Lower leg skin (tissue), 4 donors: ENCODE measurements at places on chromosomes 4 and X. TPM values are rescaled to one million over a fixed set of nuclear protein-coding genes. Genes with fewer than 3 reads are reported as not detected.

GRCh38 chr4:15479089-15479912, 9.6 kb downstream of the CC2D2A start:
- no peak for DNase-seq

- no peak for DNase-seq
Observed at GRCh38 chr4:2856266-2856665, 12.6 kb downstream of the ADD1 start.

The THOC2 gene
- total RNA-seq, result 65.9 TPM

GRCh38 chr4:123043013-123043412, 120.6 kb upstream of the NUDT6 start:
- no peak for DNase-seq

GRCh38 chr4:67790721-67791120, 36.5 kb upstream of the GNRHR start:
- no peak for DNase-seq

The FAM236B gene
- not detected for total RNA-seq

The ODAPH gene
- not detected for total RNA-seq

The UBA1 gene
- 115 TPM for total RNA-seq

- no peak for DNase-seq
Observed at GRCh38 chrX:134761788-134762187, 103.5 kb upstream of the PLAC1 start.
